ENCODE measurements at places on chromosomes 7 and 10. TPM values are rescaled to one million over a fixed set of nuclear protein-coding genes. Genes with fewer than 3 reads are reported as not detected.

GRM3 gene
- not detected for total RNA-seq

DNA sequence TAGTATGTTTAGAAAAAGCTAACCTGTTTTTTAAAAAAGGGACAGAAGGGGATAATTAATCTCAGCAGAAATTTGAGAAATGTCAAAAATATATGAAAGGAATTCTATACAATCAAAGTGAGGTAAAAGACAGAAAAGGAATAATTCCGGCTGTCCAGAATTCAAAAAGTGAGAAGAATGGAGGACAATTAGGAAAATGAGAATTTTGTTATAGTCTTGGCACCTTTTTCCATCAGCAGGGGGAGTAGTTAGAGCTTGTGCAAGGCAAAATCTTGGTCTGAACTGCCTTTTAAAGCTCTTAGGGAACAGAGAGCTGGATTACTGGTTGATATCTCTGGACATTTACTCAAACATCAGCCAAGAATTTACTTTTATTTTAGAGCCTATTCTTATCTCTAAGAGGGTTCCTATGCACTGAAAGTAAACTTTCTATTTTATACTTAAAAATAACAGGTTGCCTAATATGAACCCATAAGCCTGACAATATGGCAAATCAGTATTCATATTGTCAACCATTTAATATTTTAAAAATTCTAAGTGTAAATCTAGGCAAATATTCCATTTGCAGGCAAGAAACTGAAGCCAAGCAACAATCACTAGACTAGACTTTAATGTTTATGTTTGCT, 185.6 kb downstream of the ANK3 start:
- DNase-seq, result no peak
- H3K36me3 ChIP-seq, result no peaks in the 10 kb centered on the region
- no peaks in the 10 kb centered on the region for H3K27me3 ChIP-seq
- H3K4me3 ChIP-seq, result no peak overlapping the region
- no peak overlapping the region for H3K27ac ChIP-seq

GRCh38 chr10:130202984-130203621, 66.9 kb downstream of the GLRX3 start:
- no peaks in the 10 kb centered on the region for H3K36me3 ChIP-seq
- no peak overlapping the region for H3K27ac ChIP-seq
- H3K4me3 ChIP-seq, result no peak overlapping the region

DNA sequence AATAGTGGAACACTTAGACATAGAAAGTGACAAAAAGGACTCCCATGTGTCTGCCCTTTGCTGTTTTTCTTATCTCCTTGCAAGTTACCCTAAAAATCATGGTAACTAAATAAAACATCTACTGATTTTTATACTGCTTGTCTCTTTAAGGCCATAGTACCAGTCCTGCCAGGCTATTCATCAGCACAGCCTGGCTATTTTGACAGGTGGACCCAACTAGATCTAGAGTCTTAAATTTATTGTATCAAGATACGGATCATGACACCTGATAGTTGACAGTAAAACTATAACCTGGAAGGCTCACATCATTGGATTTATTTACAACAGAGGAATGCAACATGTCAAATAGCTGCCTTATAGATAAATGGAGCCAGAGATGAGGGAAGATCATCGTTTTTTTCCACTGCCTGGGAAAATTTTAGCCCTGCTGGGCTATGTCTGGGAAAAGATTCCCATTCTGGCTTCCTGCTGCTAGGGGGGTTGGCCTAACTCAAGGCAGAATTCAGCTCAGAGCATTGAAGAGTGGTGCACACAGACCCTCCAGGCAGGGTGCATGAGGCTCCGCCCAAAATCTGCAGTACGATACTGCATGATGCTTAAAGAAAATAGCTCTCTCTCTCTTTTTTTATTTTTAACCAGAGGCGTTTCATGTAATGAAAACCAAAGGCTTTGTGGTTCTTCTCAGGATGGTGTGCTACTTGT, 292.0 kb upstream of the FZD8 start:
- peaks cover 8% of the 10 kb centered on the region for H3K4me1 ChIP-seq
- no peaks in the 10 kb centered on the region for H3K27me3 ChIP-seq
- no peak overlapping the region for H3K4me3 ChIP-seq
- no peak overlapping the region for H3K27ac ChIP-seq
- no peak for DNase-seq

- H3K4me1 ChIP-seq, result peaks cover 86% of the 10 kb centered on the region
- H3K27me3 ChIP-seq, result no peaks in the 10 kb centered on the region
- no peak for DNase-seq
- no peak overlapping the region for H3K4me3 ChIP-seq
These were observed 29.4 kb downstream of the HIPK2 start for GRCh38 chr7:139748373-139748765.

GRCh38 chr7:2513702-2514101, 5.9 kb upstream of the LFNG start:
- H3K4me3 ChIP-seq, result no peak overlapping the region
- no peak for DNase-seq
- H3K4me1 ChIP-seq, result no peaks in the 10 kb centered on the region
- no peaks in the 10 kb centered on the region for H3K36me3 ChIP-seq
- H3K27ac ChIP-seq, result no peak overlapping the region

PPP1R3C gene
- 24.7 TPM for total RNA-seq

GRCh38 chr7:98238976-98239375, 13.1 kb downstream of the TECPR1 start:
- H3K36me3 ChIP-seq, result no peaks in the 10 kb centered on the region
- no peak overlapping the region for H3K27ac ChIP-seq
- no peaks in the 10 kb centered on the region for H3K4me1 ChIP-seq
- no peaks in the 10 kb centered on the region for H3K27me3 ChIP-seq
- no peak overlapping the region for H3K4me3 ChIP-seq
- no peak for DNase-seq

- H3K4me1 ChIP-seq, result no peaks in the 10 kb centered on the region
- H3K4me3 ChIP-seq, result no peak overlapping the region
- no peak for DNase-seq
These were observed 87.0 kb downstream of the MARCHF5 start for GRCh38 chr10:92377962-92378361.

SFTPA1 gene
- 0.40 TPM for total RNA-seq

DNA sequence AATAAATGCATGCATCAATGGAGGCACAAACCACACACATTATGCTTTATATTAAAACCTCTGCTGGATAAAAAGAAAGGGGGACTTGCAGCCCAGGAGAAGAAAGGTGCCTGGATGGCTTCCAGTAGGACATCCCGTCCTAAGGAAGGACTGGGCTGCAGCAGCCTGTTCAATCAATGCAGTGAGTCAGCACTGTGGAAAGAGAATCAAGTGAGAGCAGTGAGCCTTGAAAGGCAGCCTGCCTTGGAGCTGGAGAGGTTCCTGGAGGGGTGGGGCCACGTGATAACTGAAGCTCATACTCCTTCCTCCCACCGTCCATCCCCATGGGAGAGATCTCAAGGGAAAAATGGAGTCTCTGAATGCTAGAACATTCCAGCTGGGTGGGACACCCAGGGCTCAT, 501.2 kb downstream of the ADRA2A start:
- DNase-seq, result no peak
- H3K27ac ChIP-seq, result no peak overlapping the region

DNA sequence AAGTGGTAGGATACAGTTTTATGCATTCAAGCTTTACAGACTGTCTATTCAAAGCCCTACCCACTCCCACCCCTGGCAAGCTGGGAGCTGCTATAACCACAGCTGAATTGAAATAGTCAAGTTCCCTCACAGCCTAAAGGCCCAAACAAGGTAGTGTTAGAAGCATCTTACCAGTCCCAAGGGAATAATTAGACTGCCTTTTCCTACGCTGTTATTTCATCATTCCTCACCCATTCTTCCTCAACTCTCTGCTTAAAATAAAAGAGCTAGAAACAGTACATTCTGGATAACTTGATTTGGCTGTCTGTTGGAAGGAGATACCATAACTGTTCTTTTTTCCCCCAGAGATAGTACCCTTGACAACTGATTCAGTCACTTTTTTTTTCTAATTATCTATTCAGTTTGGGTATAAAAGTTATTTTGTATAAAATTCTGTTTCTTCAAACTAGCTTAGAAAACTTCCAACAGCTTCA, 54.0 kb downstream of the RAPGEF5 start:
- no peak for DNase-seq
- H3K27me3 ChIP-seq, result no peaks in the 10 kb centered on the region
- no peak overlapping the region for H3K27ac ChIP-seq
- no peaks in the 10 kb centered on the region for H3K4me1 ChIP-seq

DNA sequence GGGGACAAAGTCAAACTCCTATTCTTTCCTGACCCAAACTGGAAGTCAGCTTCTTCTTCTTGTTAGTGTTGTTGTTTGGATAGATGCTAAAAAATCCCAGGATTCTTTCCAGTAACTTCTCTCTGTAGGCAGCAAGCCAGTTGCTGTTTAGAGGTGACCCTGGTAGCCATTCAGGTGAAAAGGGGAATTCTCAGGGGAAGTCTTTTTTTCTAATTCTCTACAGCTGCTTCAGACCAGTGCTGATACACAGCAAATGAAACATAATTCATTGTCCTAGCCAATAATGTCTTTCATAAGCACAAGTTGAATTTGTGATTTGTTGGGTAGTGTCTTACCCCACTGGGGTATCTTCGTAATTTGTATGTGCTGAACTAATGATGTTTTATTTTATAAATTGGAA, 357.3 kb downstream of the BBS9 start:
- no peak overlapping the region for H3K27ac ChIP-seq
- DNase-seq, result no peak
- H3K27me3 ChIP-seq, result no peaks in the 10 kb centered on the region
- no peaks in the 10 kb centered on the region for H3K36me3 ChIP-seq
- H3K4me3 ChIP-seq, result no peak overlapping the region
- H3K4me1 ChIP-seq, result no peaks in the 10 kb centered on the region

Data from right lobe of liver (tissue), 6 donors.